ENCODE measurements at places on chromosomes 13 and 19. TPM values are rescaled to one million over a fixed set of nuclear protein-coding genes. Genes with fewer than 3 reads are reported as not detected.

Gene P2RY11
- 3.3 TPM for polyA plus RNA-seq

Gene SAFB2
- 70.8 TPM for polyA plus RNA-seq

Gene ZNF761
- polyA plus RNA-seq, result 10.3 TPM

Gene GPR42
- not detected for polyA plus RNA-seq

Gene ZNF738
- polyA plus RNA-seq, result 4.9 TPM

Gene PAK4
- polyA plus RNA-seq, result 3.7 TPM

Gene PGLYRP2
- polyA plus RNA-seq, result not detected

Gene TTYH1
- polyA plus RNA-seq, result 0.16 TPM

Gene CPB2
- 0.14 TPM for polyA plus RNA-seq

Gene SERPINE3
- polyA plus RNA-seq, result not detected

Gene ZNF730
- 0.83 TPM for polyA plus RNA-seq

Gene IQCN
- polyA plus RNA-seq, result 1.4 TPM

Gene APC2
- polyA plus RNA-seq, result 0.16 TPM

Gene CLEC4M
- polyA plus RNA-seq, result not detected

Gene RUBCNL
- 82.6 TPM for polyA plus RNA-seq

Gene B9D2
- 10.5 TPM for polyA plus RNA-seq

Gene YJEFN3
- polyA plus RNA-seq, result not detected

Gene ERICH4
- not detected for polyA plus RNA-seq

Gene APOC4
- polyA plus RNA-seq, result not detected

Gene PRDX2
- polyA plus RNA-seq, result 195 TPM

Gene ZNF865
- polyA plus RNA-seq, result 0.36 TPM

Measured in IgD-negative memory B cell (primary cell).